ENCODE measurements at places on chromosomes 1 and 21.

- no peak for DNase-seq
Measured at GRCh38 chr1:102742426-102742825, 365.9 kb downstream of the COL11A1 start.

DNA sequence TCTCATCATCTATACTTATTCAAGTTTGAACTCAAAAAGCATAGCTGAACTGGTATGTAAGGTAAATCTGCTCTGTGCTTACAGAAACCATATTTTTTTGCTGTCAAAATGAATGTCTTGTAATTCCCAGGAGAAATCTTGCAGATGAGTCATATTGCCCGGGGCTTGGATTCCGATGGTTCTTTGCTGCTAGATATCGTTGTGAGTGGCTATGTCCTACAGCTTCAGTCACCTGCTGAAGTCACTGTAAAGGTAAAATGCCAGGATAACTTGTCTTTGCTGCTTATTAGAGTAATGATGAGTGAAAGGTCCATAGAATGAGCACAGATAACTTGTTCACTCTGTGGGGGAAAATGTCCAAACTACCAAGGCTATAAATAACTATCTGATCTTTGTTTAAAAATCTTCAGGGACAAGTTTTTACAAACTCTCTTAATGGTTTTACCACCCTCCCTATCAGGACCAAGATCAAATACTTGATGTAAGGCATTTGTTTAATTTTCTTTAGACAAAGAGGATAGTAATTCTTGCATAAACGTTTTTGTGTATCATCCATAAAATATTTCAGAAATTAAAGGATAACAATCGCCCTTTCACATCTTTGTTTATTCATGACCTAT lies 222.3 kb downstream of the TPR start:
- DNase-seq: no peak

DNA sequence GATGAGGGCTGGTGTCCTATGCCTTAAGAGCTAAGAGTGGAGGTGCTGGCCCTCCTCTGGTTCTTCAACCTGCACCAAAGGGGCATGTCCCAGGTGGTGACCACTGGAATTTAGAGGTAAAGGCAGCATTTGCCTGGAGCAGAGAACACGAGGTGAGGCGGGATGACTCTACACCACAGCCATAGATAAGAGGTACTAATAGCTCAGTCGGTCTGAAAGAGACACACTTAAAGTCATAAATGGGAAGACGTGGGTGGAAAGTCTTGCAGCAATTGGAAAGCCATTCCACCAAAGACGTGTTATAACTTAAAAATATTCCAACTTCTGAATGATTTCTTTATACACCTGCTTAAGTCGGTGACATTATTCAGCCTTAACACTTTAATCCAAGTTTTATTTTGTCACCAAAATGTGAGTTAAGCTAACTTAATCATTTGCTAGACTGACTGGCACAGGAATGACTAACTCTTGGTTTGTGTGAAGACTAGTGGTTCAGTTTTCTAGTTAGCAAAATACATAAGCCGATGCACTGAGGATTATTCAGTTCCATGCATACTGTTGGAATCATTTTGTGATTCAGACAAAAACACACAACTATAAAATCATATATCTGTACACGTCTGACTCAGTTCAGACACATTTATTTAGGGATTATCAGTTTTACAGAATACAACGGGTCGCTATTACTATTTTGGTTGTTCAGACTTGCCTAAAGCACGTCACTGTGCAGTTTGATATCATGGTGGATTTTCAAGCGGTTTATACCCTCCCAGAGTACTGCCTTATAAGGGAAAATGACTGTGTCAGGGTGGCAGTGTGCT lies 4.6 kb upstream of the ETS2 start:
- no peak for DNase-seq

- DNase-seq: peak; percentile 95
Measured at GRCh38 chr1:226125097-226125630, 61.4 kb downstream of the ACBD3 start.

GRCh38 chr1:59532102-59532501 lies 235.2 kb downstream of the FGGY start:
- no peak for DNase-seq

GRCh38 chr1:60891281-60891680 lies 191.1 kb upstream of the NFIA start:
- DNase-seq: no peak

GRCh38 chr21:44514746-44515358 lies 25.1 kb downstream of the KRTAP10-1 start:
- no peak for DNase-seq

DNA sequence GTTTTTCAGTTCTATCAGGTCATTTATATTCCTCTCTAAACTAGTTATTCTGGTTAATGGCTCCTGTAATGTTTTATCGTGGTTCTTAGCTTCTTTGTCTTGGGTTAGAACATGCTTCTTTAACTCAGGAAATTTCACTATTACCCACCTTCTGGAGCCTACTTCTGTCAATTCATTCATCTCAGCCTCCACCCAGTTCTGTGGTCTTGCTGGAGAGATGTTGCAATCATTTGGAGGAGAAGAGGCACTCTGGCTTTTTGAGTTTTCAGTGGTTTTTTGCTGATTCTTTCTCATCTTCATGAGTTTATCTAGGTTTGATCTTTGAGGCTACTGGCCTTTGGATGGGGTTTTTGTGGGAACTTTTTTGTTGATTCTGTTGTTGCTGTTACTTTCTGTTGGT lies 213.0 kb downstream of the BRINP2 start:
- DNase-seq: no peak

DNA sequence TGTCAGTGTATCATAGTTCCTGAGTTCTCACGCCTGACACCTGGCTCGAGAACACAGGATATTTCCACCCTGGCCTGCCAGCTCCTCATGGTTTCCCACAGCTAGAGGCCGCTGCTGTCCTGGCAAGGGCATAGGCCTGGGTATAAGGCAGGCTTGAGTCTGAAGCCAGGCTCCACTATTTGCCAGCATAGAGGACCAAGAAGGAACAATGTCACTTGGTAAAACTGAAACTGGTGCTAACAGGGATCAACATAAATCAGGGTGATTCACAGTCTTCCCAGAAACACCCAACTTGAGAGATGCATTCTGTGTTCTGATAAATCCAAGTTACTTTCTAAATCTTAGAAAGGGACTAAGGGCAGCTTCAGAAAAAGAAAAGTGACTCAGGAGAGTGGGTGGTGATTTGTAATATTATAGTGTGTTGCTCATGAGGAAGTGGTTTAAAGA lies 6.9 kb upstream of the S100A2 start:
- peak; percentile 35 for DNase-seq

DNA sequence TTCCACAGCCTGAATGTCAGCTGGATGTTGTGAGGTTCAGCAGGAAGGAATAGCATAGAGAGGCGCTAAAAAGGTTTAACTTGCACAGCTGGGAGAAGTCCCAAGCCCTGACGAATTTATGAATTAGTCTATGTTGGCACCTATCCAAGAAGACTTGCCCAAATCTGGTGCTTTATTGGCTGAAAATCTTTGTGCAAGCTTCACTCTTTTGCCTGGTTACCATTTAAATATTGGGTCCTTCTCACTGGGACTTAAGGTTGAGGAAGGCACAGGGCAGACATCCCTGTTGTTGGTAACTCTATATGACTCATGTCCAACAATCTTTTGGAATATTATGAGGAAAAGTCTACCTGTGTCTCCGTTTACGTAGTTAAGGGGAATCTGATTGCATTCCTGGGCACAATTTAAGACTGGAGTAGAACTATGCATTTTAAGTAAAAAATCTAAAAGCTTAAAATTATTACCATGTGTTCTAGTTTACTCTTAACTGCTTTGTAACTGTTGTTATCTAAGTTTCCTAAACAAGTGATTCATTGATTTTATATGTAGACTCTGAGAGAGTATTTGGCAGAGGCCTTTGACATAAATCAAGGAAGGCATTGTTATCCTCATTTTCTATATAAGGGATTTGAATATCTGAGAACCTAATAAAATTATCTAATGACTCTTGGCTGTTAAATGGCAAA lies 181.7 kb upstream of the DPYD start:
- DNase-seq: no peak

GRCh38 chr1:96360036-96360795 lies 361.4 kb upstream of the PTBP2 start:
- no peak for DNase-seq

DNA sequence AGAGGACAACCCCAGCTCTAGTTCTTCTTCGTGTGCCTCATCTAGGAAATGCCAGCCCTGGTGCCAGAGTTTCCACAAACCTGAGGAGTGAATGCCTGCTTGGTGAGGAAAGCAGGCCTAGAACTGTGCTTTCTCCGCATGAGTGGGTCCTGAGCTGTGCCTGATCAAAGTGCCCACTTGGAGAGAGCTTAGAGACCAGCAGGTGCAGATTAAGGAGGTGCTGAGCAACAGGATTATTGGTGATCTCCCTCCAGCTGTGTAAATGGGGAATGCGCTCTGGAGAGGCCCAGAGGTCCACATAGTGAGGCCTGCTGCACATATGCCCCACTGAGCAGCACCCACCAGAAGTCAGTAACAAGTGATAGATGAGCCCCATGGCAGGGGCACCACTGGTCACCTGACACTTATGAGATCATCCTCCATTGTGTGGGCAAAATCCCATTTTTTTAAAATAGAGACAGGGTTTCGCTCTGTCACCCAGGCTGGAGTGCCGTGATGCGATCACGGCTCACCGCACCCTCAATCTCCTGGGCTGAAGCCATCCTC lies 127.2 kb upstream of the ZC3H12A start:
- DNase-seq: no peak

GRCh38 chr1:28517649-28517999 lies 11.8 kb downstream of the RCC1 start:
- no peak for DNase-seq

GRCh38 chr1:190578526-190578925 lies 100.9 kb upstream of the BRINP3 start:
- DNase-seq: no peak

DNA sequence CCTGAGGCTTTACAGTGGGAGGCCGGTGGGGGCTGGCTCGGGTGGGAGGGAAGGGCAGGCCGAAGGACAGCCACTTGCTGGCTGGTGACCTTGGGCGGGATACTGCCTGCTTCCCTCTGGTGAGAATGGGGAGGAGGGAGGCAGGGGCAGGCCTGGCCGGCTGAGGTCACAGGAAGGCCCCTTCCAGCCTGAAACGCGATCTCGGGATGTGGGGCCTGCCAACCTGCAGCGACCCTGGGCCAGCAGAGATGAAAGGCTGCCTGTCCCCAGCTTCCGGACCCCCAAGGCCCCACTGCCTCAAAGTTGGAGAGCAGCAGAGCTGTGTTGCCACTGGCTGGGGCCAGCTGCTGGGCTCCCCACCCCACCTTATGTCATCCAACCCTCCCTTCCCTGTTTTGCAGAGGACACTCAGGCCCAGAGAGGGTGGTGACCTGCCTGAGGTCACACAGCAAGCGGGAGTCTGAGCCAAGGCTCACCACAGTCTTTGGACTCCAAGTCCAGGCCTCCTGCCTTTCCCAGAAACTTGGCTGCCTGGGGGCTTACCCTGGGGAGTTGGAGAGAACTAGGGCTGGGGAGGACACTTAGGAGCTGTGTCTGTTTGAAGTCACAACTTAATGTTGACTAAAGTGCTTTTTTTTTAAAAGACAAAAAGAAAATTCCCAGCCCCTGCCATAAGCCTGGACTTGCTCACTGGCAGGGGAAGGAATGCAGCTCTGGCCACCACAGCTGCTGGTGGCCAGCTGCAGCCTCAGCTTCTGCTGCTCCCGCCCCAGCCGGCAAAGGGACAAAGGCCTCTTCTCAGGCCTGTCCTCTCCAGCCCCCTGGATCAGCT lies 14.8 kb upstream of the WASF2 start:
- DNase-seq: peak; percentile 81

DNA sequence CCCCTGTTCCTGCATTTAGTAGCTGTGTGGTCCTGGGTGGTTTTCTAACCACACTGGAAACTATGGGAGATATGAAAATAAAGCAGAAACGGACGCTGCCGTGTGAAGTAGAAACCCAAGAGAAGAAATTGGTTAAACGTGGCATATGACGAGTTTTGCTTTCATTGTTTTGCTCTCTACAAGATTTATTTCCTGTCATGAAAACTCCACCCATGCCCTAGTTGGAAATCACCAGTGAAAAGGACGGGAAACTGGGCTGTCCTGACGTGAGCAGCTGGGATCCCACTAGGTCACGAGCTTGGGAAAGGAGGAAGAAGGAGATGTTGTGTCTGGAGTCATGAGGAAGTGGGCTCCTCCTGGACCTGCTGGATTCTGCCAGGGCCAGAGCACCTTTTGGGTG lies 120.8 kb upstream of the GADD45A start:
- no peak for DNase-seq

- DNase-seq: no peak
Measured at GRCh38 chr1:244614879-244615278, 38.0 kb upstream of the DESI2 start.

DNA sequence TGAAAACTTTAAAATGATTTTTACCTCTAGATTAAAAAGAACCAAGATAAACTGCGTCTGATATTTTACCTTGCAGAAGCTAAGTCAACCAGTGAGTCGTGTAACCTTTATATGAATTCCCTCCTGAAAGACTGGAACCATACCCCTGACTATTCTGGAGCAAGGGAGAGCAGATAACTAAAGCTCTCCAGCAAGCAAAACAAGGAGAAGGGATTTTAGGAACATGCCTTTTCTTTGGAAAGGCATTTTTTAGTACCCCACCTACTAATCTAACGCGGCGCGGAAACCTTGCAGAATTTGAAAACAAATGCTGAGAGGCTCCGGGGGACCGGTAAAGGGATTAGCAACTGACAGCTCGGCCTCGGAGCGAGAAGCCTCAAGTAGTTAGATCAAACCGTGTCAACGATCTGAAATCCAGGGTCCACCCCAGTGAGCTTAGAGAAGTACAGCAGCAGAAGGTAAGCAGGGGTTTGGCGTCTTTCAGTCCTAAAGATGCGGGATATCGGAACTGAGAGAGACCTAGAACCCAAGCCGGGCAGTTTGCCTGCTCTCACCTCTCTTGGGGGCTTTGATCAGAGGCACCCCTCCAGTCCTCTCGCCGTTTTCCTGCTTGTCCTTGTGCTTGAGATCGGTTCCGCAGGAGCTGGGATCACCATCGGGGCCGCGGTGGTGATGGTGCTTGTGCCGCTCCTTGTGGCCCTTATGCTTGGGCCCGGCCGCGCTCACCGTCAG lies 954 bp downstream of the RSBN1 start:
- peak; percentile 30 for DNase-seq

- DNase-seq: no peak
Measured at GRCh38 chr1:229812148-229812547, 186.1 kb downstream of the URB2 start.

GRCh38 chr1:1875932-1876331 lies 15.0 kb downstream of the GNB1 start:
- DNase-seq: no peak

GRCh38 chr1:184890539-184890973 lies 83.8 kb downstream of the NIBAN1 start:
- DNase-seq: no peak

DNA sequence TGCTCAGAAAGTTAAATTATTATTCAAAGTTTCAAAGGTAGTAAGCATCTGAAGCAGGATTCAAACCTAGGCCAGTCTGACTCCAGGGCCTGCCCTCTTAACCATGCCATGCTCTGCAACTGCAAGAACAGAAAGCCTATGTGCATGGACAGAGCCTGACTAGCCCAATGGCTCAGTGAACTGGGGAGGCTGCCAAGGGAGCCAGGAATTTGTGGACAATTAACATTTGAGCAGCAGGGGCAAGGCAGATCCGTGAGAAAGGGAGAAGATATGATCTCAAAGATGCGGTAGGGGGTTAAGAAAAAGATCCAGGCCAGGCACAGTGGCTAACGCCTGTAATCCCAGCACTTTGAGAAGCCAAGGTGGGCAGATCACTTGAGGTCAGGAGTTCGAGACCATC lies 6.5 kb upstream of the ATP1A4 start:
- DNase-seq: no peak

Measured in nephron progenitor cell (in vitro differentiated cells).